HT1080 (cell line): ENCODE measurements at places on chromosomes 5 and 9.

- DNase-seq, result peak; percentile 84
Observed at GRCh38 chr9:98488571-98489312, 220.0 kb downstream of the GABBR2 start.

DNA sequence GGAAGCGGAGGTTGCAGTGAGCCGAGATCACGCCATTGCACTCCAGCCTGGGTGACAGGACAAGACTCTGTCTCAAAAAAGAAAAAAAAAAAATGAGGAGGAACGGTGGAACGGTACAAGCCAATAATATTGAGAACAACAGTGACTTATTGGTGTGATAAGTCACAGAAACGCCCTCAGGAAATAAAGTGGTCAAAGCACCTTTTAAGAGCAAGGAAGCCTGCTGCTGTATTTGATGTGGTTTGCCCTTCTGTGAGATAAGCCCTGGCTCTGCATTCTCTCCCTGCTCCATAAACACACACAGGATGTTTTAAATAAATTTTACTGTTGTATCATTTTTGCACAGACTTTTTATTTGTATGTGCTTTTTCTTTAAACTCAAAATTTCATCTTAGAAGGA is 269.9 kb upstream of the MSX2 start:
- DNase-seq, result no peak

GRCh38 chr5:88833371-88834130 is 49.4 kb downstream of the MEF2C start:
- no peak for DNase-seq

GRCh38 chr5:180988592-180988991 is at the start of gene BTNL3:
Gene BTNL3, plus strand, starts transcription at chr5:180988846. Its CDS starts 183 bp downstream, at chr5:180989029.
- DNase-seq, result no peak

GRCh38 chr5:56950626-56951125 is 1.2 kb downstream of the MIER3 start:
- DNase-seq, result peak; percentile 56
